Suprapubic skin (tissue), 4 donors: ENCODE measurements at places on chromosomes 5 and 9.

- DNase-seq, result no peak
Measured at GRCh38 chr9:5557606-5558587, 47.6 kb downstream of the PDCD1LG2 start.

DNA sequence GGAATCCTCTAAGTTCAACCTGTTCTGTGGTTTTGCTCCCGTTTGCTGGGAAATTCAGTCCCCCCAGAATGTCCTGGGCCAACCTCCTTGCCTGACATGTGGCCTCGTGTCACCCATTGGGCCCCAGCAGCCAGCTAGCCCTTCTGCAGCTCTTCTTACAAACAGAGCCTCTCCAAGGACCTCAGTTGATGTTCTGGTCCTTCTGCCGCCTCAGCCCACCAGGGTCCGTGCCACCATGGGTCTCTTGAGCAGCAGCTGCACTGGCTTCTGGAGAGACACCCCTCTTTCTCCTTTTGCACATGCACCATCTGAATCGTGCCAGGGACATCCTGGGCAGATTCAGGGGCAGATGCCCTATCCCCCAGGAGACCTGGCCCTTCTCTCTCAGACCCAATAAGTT, 85.0 kb downstream of the LMX1B start:
- DNase-seq, result no peak

- no peak for DNase-seq
Measured at GRCh38 chr9:87505869-87506678, 8.4 kb downstream of the DAPK1 start.

GRCh38 chr9:3059781-3060468, 216.0 kb upstream of the PUM3 start:
- DNase-seq, result no peak

DNA sequence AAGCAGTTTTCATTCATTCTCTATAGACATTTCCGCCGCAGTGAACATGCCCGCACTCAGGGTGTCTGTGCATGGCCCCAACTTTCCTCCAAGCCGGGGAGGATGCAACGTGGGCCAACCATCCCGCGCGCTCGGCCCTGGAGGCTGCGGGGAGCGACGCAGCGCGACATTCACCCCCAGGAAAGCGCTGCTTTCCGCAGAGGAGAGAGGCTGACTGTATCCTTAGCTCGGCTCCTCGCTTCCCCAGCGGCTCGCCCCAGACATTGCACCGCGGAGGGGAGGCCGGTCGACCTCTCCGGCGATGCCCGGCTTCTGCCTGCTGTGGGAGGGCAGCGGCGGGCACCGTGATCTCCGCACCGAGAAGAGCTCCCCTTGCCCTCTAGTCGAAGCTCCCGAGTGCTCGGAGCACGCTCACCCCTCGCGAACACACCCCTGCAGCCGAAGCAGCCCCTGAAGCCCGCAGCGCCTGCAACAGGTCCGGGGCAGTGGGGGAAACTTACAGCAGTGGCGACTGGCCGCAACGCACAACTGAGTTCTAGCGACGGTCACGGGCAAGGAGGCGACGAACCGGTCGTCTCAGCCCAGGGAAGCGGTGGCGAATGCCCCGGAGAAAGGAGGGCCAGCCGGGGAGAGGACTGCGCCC, 600 bp downstream of the ENC1 start:
- DNase-seq, result no peak

- no peak for DNase-seq
Measured at GRCh38 chr5:34709861-34710673, 53.9 kb downstream of the RAI14 start.

GRCh38 chr5:154406231-154406630, 39.6 kb upstream of the SAP30L start:
- DNase-seq, result no peak

DNA sequence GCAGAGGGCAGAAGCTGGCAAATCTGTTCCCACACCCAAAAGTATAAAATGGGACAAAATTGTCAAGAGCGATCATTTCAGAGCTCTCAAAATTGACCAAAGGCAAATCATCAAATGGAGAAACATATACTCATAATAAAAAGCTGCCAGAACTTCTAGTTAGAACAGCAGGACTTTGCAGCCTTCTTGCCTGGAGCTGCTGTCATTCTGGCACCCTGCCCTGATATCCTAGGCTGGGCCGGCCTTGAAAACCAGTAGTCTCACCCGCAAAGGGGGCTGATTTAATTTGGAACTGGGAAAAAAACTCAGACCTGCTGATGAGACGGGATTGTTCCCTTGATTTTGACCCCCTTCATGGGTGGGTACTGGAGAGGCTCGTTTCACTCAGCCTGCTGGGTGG, 18.5 kb downstream of the OR2V1 start:
- DNase-seq, result no peak

DNA sequence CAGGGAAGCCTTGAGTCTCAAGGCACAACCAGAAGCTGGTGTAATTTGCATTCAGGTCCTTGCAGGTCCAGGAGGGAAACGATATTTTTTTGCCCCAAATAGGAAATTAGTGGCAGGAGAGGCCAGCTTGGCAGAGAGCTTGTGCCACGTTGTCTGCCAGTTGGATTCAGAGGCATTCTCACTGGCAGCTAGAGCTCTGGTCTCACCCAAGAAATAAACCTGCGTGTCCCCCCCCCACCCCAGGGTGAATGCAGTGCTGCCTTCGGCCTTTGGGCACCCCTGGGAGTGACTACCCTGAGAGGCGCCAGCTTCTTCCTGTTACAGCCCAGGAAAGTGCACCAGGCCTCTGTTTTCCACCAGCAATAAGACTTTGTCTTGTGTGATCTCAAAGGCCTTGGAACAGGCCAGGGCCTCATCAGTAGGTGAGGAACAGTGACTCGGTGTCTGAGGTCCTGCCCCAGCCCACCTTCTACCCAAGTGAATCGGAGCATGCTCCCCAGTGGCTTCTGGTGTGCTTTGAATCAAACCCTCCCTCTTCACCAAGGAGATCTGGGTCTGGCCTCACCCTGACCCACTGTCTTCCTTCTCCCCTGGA, 68.4 kb downstream of the HSPA4 start:
- no peak for DNase-seq

- no peak for DNase-seq
Measured at GRCh38 chr9:71962328-71962727, 50.9 kb downstream of the C9orf85 start.

DNA sequence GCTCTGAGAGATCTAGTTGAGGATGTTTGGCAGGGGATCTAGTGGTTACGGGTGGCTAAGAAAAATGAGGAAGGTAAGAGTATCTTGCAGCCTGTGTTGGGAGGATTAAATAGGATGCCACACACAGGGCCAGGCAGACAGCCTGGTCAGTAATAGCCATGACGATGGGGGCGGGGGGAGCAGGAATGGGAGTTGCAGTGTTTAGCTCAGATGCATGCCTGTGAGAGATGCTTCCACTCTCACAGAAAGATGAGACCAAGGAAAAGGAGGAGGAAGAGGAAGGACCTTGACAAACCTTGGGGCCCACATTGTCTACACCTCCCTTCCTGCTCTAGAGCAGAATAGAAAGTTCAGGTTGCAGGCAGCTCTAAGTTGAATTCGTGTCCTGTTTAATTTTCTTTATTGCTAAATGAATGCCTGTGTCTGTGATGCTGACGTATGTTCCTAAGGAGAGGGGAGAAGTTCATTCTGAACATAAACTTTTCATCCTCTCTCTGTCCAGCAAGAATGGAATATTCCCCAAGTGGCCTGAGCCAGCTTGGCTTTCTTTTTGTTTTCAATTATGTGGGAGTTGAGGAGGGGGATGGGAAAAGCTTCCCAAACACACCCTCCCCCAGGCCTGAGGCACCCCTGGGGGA, 28.7 kb downstream of the TGFBI start:
- no peak for DNase-seq

GRCh38 chr9:128565578-128565977, 13.2 kb downstream of the SPTAN1 start:
- no peak for DNase-seq

DNA sequence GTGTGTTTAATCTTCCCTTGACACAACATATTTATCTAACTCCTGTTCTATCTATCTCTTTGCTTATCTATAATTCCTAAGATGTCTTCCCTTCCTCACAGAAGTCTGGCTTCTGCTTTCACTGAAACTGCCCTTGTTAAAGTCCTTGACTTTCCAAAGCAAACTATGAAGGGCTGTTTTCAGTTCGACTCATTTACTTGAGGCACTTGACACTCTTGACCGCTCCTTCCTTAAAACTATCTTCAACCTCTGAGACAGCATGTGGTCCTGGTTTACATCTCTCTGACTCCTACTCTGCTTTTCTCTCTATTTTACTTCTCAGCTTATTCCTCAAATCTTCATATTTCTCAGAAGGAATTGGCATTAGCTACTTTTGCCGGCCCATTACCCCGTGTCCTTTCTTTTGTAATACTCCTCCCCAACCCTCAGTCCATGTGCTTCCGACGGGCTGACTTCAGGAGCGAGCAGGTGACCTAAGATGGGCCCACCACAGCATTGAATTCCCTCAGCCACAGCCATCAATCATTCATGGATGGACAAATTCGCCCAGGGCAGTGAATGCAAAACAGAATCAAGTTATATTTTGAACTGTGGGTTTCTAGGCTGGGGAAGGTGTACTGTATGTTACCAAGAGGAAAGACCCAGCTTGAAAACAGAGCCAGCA, 1089.2 kb downstream of the PTPRD start:
- no peak for DNase-seq

GRCh38 chr5:96088706-96089498, 127.3 kb upstream of the ELL2 start:
- DNase-seq, result no peak

DNA sequence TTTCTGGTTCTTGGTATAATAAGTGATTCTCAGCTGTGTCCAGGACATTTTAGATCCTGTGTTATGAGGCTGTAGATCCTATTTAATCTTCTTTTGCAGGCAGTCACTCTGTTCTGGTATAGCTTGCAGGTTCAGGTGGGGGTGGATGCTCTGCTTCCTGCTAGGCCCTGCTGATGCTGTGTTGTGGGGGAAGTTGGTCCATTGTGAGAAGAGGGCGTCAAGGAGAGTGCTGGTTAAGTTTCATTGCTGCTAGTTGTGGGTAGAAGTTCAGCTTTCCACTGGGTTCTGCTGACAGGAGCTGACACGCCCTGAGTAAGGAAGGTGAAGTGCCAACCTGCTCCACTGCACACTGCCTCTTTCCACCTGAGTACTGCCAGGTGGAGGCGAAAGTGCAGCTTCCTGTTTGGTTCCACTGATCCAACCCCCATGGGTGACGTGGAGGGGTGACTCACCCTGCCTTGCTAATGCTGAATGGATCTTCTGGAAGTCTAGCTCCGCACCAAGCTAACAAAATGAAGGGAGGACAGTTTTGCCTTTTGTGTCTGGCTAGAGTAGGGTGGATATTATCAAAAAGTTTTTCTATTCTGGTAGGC, 16.3 kb downstream of the NMRK1 start:
- DNase-seq, result no peak

DNA sequence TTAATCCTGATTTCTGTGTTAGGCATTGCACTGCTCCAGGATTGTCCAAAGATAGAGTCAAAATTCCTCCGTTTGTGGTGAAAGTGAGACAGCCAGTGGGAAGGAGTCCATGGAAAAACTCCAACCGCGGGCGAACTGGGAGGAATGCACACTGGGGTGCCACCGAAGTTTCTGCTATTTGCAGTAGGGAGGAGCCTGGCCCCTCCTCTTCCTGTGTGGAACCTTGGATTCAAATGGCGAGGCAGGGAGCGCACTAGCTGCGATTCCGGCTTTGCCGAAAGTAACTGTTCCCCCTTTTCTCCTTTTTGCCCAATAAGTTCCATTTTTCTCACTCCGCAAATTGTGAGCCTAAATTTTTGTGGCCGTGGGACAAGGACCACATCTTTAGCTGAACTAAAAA, 9.3 kb downstream of the BAAT start:
- no peak for DNase-seq
